ENCODE measurements at places on chromosomes 4 and X.
A peak's percentile ranks its signal among the peaks of the same experiment; 100 is the strongest.

DNA sequence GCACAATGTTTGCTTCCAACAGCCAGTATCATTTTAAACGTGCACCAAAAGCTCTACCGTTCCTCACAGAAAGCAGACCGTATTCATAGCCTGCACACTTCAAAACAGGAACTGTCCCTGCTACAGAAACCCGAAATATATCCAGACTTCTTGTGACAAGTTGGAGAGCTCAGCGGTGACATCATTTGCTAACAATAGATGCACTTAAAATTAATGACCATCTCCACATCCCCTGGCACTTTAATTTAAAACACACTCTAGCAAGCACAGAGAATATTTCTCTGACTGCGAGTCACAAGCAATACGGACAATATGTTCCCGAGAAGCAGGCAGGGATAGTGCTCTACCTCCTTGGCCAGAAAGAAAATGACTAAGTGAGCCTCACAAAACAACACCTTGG, 2.5 kb downstream of the NYX start:
- DNase-seq: peak; percentile 68

DNA sequence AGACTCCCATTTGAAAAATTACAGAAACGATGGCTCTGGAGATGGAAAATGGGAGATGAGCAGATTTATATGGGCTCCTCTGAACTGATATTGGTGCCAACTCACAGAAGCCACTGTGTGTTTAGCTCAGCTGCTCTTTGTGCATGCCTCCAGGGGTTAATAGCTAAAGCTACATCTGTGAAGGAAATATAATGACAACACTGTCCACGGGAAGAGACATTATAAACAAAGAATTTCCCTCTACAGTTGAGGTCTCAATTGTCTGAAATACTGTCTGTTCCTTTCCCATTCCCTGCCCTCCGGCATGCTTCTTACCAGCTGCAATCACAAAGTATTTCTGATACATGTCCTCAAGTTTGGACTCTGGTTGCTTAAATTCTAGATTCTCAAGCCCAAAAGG, 40.4 kb downstream of the PPA2 start:
- DNase-seq: no peak

- DNase-seq: peak; percentile 41
Measured at GRCh38 chr4:27692158-27692557, 831.5 kb downstream of the STIM2 start.

- DNase-seq: no peak
Measured at GRCh38 chr4:145203410-145203809, 23.0 kb upstream of the OTUD4 start.

DNA sequence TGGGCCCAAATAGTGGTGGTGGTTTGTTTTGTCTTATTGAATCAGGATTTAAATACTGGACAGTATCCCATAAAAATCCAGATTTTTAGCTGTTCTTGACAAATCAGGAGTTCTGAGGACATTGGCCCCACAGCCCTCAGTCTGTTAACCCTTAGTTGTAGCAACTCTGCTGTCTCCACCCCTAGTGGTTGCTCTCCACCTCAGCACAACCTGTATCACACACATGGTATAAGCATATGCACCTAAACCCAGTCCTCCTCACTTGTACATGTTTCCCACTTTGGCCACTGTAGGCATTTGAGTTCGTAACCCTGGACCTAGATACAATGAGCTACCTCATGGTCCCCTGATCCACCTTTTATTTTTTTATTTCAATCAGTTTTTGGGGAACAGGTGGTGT, 75.9 kb downstream of the MRPL1 start:
- DNase-seq: no peak

- DNase-seq: peak; percentile 36
Measured at GRCh38 chrX:131821945-131822622, 201.0 kb upstream of the STK26 start.

GRCh38 chr4:144374065-144374464, 233.5 kb upstream of the GYPA start:
- no peak for DNase-seq

DNA sequence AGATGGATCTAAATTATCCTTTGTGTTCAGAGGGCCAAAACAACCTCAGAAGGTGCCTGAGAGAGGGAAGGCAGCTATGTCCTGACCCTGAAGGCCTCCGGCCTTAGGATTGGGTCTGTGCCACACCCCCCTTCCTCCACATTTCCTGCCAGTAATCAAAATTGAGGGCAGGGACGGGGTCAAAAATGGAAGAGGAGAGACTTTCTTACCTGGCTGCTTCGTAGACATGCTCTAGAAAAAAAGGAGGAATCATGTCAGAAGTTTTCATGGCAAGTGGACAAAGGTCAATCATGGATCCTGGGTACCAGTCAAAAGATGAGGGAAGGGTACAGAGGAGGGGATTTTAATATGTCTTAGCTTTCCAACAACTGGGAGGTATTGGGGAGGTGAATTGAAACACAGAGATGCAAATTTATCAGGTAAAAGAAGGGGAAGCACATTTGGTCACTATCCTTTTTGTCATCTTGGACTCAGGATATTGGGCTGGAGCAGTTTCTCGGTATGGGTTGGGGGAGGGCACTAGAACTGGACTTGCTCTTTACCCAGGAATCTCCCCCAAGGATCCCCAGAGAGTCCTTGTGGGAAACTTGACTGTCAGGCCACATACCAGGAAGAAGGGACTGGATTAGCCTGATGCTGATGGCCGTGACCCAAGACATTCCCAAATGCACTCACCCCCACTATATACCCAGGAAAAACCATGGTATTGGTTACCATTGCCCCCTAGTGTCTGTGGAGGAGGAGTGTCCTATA, 17.1 kb downstream of the VSIG4 start:
- no peak for DNase-seq

DNA sequence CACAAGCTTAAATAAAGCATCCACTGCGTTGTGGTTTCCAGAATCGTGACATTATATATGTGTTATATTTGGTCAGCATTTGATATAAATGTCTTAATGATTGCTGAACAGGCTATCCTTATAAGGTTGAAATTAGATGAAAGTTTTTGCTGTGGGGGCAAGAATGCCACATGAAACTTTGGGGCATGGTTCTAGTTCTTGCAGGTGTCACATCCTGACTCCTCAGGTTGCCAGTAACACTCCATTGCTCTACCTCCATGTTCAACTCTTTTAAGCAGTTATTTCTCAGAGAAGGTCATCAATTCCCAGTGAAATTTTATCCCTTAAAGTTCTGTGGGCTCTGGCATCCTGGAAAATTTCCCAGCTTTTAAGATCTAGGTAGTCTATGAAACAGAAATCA, 33.7 kb downstream of the NFKB1 start:
- no peak for DNase-seq

GRCh38 chr4:14650127-14650526, 352.2 kb upstream of the CPEB2 start:
- DNase-seq: no peak

- peak; percentile 53 for DNase-seq
Measured at GRCh38 chrX:140766024-140766611, 56.6 kb downstream of the LINC00632 start.

GRCh38 chr4:152348670-152349069, 187.2 kb downstream of the FBXW7 start:
- no peak for DNase-seq

- no peak for DNase-seq
Measured at GRCh38 chr4:94307231-94307871, 35.3 kb downstream of the HPGDS start.

DNA sequence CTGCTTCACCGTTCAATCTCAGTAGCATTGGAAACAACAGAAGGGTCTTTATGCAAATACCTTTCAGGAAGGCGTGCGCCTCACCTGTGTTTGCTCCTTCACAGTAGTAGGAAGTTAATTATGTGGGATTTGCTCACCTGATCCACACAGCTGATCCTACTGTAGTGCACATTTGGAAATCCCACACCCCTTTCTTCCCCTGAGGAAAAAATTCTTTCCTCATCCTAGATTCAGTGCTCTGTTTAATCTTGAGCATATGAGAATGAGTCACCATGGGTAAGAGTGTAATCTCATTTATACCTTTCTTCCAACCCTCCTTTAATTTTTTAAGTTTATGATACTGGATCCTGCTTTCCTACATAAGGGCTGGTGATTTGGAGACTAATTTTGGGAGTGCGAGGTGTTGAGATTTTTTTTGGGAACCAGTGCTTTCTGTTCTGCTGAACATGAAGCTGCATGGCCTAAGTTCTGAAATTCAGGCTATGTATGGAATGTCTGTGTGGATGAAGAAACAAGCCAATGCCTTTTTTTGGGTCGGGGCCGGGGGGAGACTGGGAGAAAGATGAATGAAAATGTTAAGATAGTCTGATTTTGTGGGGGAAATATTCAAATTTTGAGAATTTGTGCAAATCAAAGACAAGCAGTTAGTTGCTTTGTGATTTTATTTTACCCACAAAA, 19.0 kb downstream of the GAB1 start:
- no peak for DNase-seq

DNA sequence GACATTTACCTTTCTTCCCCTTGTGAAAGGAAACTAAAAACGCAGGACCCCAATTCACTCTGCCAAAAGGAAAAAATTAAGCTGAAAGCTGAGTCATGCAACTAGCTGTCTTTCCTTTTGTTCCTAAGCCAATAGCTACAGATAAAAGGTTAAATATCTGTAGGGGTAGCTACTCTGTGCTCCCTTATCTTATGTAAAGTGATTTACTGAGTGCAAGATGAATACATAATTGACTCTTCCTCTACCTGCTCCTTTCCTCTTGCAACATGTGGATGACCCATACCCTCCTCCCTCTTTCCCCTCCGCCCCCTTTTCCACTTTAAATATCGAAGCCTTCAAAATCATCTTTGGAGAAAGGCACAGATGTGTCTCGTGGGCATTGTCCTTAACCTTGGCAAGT, 68.0 kb upstream of the ZNF157 start:
- DNase-seq: no peak

GRCh38 chr4:179112441-179113170, 1670.4 kb upstream of the AGA start:
- DNase-seq: no peak

DNA sequence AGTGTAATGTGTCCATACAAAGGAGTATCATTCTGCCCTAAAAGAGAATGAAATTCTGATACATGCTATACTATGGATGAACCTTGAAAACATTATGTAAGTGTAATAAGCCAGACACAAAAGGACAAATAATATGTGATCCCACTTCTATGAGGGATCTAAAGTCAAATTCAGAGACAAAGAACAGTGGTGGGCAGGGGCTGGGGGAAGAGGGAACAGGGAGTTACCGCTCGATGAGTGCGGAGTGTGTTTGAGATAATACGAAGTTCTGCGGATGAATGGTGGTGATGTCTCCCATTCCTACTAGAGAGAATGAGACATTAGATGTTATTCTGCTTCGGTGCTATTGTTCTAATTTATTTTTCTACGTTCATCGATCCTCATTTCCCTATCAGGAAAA, 46.1 kb upstream of the TLR2 start:
- DNase-seq: no peak

DNA sequence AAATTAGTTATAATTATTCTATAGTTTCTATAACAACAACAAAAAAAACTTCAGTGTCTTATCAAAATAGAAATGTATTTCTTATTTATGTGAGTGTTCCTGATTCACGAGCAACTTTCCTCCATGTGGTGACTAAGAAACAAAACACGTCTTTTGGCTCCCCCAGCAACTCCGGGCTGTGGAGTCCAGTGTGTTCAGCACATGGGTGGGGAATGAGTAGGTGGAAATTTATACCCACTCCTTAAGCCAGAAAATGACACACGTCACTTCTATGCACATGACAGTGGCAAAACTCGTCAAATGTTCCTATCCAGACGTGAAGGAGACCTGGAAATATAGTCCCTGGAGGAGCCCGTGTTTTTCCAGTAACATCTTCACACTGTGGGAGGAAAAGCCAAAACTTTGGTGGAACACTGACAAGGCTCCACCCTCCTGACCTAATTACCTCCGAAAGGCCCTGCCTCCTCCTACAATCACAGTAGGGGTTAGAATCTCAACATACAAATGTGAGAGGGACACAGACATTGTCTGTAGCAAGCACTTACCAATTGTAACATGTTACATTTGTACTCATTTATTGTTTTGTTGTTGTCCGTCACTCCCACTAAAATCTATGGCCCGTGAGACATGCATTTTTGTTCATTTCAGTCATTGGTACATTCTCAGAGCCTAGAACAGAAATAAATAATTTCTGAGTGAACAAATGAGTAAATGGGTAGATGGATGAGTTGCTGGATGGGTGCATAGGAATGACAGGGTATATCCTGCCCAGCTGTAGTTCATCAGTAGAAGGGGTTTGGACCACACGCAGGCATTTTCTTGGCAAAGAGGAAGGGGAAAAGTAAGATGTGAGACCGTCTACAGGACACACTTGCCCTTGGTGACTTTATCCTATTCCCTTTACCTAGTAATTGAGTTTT, 605.8 kb upstream of the TENM3 start:
- no peak for DNase-seq

All from suppressor macrophage treated with lipopolysaccharide for 4 hours (primary cell).